ENCODE measurements at places on chromosomes 2 and 18.

- no peak for DNase-seq
Observed at GRCh38 chr2:111936881-111937280, 38.5 kb downstream of the MERTK start.

GRCh38 chr18:5630057-5630899, 86.5 kb upstream of the EPB41L3 start:
- DNase-seq = peak; percentile 69

GRCh38 chr18:22932885-22933205, 283 bp upstream of the RBBP8 start:
- DNase-seq = no peak

DNA sequence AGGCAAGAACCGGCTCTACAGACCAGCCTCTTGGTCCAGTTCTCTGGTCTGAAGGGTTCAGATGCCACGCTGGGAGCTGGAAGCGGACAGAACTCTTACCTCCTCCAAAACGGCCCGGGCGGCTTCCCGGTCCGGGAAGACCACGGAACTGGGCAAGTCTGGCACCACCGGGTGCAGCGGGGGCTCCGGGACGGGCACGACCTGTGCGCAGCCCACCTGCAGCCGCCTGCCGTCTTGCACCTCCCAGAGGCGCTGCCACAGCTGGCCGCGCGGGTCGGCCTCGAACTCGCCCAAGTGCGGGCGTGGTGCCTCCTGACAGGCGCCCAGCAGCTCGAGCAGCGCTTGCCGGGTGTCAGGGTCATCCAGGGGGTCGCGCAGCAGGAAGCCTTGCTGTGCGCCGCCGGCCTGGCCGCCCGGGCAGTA, 773 bp downstream of the CMPK2 start:
- DNase-seq = no peak

GRCh38 chr18:75783566-75784281, 356.2 kb upstream of the SMIM21 start:
- peak; percentile 26 for DNase-seq

DNA sequence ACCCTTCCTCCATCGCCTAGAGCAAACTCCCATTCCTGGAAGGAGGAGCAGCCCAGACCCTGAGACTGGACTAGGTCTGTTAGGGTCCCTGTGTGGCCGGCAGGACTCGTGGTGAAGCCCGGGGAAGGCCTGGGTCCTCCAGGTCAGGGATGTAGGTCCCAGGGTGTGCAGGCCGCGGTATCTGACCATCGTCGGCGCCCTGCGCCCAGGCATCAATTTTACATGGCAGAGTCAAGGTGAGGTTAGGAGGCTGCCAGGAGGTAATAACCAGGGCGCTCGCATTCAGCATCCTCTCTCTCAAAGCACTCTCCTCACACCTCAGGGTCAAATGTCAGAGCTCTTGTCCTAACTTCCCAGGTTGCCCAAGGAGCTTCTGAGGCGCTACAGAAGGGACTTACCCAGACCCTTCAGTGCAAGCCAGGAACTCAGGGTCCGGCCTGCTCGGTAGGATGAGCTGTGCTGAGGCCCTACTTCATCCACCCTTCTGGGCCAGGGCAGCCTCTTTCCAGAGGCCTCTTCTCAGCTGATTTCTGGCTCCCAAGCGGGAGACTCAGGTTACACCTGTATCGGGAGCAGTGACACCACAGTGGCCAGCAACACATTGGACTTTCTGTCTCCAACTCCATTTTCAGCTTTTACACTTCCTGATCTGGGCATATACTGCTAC, 628 bp downstream of the SH2D6 start:
- DNase-seq = no peak

DNA sequence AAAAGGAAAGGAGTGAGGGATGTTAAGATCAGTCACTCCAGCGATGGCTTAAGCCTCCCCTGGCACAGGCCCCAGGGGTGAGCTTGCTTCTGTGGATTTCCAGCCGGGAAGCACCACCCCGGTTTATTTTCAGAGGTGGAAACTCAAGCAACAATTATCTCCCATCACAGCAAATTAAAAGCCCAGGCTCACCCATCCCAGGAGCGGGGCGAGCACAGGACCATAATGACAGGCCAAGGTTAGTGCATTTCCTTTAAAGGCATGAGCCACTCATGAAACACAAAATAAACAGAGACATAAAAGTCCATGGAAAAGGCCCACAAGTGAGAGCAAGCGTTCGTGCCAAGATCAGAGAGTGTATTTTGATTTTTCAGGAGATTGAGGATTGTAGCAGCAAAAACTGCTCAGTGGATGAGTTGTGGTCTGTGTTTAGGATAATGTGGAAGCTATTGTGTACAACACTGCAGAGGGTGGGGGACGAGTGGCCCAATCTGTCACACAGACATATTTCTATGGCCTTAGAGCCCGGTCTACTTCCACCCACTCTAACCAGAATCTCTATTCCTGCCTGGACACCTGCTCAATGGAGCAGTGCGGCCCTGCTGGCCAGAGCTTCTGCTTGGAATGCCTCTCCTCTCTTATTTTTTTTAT, 111.4 kb upstream of the CDC42EP3 start:
- peak; percentile 31 for DNase-seq

- DNase-seq = no peak
Observed at GRCh38 chr2:55391155-55391554, 28.5 kb downstream of the CCDC88A start.

GRCh38 chr2:183070942-183071844, 7.4 kb upstream of the DUSP19 start:
- peak; percentile 29 for DNase-seq

GRCh38 chr2:152585830-152586484, 131.3 kb downstream of the PRPF40A start:
- DNase-seq = peak; percentile 87

DNA sequence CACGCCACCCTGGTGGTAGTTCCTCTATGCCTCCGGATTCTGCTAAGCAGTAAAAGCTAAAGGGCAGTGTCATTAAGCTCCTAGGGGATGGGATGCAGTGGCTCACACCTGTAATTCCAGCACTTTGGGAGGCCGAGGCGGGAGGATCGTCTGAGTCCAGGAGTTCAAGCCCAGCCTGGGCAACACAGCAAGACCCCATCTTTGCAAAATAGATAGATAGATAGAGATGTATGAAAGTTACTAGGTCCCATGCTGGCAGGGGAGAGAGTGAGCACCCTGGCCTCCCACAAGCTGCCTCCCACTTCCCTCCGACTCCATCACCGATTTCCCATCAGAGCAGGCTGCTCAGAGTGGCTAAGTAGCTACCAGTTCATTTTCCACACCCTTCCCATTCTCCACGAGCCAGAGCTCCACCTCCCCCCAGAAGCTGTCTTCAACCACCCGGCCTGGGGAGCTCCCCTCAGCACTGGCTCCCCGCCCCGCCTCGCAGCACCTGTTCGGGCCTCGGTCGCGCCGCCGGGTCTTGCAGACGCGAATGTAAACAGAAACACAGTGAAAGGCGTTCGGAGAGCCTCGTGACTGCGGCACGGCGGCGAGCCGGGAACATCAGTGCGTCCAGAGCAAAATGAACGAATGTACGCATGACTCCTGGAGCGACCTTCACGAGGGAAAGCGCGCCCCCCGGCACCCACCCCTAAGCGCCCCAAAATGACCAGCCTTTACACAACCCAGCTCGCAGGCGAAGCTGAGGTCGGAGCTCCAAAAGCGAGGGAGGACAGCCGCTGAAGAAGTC, 598 bp upstream of the CEP68 start:
- peak; percentile 28 for DNase-seq

DNA sequence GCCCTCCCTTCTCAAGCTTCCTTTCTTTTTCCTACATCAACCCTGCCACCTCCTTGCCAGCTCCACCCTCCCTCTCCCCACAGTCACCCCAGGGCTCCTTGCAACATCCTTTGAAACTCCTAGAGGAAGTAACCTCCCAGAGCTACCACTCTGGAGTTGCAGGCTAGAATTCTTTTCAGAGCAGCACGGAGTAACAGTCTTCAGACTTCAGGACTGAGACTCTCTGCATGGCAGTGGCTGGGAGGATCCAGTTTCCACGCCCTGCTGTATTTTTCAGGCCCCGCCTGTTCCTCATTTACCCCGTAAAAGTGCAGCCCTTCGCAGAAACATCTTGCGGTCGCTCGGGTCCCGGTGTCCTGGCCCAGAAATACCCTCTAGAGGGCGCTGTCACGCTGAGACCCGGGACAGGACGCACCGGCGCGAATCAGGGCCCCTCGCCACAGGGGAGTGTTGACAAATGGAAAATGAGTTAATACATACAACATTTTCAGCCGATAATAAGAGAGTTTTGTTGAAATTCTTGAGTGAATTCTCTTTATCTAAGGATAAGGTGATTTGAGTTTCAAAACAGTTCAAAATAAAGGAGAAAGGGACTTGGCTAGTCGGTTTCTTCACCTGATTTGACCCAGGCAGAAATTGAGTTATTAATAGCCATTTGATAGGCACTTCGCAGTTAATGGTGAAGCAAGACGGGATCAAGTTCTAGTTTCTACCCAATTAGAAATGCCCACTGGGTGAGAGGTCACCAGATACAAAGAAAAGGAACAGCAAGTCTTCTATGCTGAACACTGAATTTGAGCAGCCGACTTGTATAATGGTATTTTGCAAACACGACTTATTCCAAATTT, 18.5 kb upstream of the NTSR2 start:
- DNase-seq = peak; percentile 88

DNA sequence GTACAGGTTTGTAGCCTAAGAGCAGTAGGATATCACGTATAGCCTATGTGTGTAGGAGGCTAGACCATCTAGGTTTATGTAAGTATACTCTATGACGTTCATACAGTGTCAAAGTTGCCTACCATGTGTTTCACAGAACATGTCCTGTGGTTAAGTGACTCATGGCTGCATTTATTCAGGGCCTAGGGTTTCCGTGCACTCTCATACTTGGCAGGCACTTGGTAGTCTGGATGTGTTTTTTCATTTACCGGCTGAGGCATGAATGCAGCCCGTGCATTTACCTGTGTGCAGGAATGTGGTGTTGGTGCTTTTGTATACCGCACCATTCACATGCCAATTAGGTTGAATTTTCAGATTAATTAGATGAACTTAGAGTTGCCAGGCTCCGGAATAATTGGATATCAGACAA, 43.4 kb downstream of the MYL12B start:
- peak; percentile 94 for DNase-seq

DNA sequence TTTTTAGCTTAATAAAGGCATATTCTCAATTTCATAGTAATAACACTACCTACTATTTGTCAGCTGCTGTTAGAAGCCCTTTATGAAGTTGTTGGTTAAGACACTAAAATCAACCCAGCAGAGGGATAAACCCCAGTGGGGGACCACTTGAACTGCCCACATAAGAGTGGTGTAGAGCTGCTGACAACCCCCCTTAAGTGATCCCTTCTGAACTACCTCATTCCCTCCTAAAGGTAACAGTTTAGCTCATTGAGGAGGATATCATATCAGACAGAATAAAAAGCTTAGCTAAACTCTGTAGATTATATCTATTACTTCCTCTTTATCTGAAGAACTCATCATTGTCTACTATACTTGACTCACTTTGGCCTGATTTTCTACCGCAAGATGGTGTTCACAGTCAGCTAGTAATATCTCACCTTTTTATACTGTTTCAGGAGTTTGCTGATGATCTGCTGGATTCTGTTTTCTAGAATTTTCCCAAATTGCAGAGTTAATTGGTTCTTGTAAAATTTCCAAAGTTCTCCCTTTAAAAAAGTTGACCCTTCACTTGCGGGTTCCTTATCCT, 16.2 kb downstream of the GALM start:
- no peak for DNase-seq

- no peak for DNase-seq
Observed at GRCh38 chr18:51020536-51020935, 9.5 kb upstream of the SMAD4 start.

DNA sequence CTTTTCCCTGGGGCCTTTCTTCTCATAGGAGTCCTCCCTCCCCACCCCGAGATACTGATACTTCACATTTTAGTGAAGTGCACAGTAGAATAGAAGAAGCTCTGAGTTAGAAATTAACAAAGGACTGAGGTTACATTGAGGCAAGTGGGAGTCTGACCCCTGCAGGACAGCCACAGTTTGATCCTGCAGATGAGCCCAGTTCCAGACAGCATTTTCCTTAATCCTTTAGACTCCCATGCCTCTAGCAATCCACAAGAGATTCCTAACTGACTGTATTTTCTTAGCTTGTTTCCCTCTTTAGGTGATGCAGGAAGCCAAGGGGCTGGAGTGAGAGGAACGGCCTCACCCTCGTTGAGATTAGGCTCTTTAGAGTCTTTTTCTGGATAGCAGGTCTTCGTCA, 204.0 kb downstream of the CYRIA start:
- no peak for DNase-seq

DNA sequence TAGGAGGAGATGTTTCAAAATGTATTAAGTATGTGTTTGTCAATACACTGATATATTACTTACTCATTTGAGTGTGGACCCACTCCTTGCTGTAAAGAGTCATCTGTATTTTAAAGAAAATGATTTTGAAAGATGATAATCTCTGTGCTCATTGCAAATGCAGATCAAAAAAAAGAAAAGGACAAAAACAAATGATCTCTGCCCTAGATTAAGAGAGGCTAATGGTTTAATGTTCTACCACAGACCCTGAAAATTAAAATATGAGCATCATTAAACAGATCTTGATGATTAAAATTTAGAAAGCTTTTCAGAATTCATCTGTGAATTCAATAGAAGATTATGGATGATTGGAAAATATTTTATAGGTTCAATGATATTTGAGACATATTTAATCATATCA, 136.5 kb downstream of the CNTNAP5 start:
- DNase-seq = no peak

DNA sequence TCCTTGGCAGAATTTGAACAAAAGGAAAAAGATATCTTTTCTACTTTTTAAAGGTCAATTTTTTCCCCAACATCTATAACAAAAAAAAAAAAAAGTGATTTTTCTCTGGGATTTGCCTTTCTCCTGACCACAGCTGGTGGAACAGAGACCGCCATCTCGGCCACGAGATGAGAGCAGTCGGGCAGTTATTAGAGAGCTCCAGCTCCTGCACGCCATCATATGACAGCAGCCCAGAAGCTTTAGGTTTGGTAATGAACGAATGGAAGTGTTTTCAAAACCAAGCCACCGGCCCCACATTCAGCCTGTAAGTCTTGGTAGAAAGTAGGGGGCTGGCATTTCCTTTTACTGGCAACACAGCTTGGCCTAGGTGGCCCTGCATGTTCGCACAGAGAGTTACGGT, 94.9 kb upstream of the FZD7 start:
- DNase-seq = no peak

GRCh38 chr2:233905945-233906344, 11.2 kb upstream of the TRPM8 start:
- no peak for DNase-seq

- DNase-seq = no peak
Observed at GRCh38 chr2:126882736-126883665, 15.7 kb upstream of the TEX51 start.

DNA sequence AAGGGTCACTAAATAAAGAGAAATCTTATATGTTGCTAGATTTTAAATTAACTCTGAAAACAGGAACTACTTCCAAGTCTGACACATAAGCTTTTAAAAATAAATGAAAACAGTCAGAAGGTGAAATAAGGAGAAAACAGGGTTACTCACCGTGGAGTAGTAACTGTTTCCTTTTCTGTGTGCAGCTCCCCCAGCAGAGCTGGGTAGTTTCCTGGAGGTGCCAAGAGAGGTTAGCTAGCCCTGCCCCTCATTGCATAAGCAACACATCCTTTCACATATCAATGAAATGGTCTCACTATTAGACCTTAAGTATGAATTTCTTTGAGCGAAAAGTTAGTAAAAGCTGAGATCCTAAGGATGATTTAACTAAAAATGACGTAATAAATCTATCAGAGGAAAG, 54.0 kb upstream of the GPR75 start:
- DNase-seq = peak; percentile 21

GRCh38 chr2:63661076-63661475, 72.3 kb downstream of the MDH1 start:
- peak; percentile 73 for DNase-seq

GRCh38 chr2:30784682-30785081, 22.6 kb downstream of the CAPN13 start:
- DNase-seq = no peak

All from AG08395 (cell line).